ENCODE measurements at places on chromosomes 5 and 9.
A peak's percentile ranks its signal among the peaks of the same experiment; 100 is the strongest.

DNA sequence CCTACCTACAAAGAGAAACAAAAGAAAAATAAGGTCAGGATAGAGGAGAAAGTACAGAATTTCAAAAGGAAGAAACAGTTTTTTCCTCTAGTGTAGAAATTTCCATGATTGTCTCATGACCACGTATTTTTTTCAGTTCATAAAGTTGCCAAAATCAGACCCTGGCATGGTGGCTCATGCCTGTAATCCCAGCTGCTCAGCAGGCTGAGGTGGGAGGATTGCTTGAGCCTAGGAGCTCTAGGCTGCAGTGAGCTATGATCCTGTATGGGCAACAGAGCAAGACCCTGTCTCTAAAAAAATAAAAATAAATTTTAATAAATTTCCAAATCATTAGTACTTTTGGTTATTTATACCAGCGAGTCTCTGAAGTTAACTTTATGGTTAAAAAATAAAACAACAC lies 37.8 kb downstream of the CWC27 start:
- no peak for DNase-seq

GRCh38 chr5:55897206-55897894 lies 46.2 kb downstream of the IL31RA start:
- no peak for DNase-seq

DNA sequence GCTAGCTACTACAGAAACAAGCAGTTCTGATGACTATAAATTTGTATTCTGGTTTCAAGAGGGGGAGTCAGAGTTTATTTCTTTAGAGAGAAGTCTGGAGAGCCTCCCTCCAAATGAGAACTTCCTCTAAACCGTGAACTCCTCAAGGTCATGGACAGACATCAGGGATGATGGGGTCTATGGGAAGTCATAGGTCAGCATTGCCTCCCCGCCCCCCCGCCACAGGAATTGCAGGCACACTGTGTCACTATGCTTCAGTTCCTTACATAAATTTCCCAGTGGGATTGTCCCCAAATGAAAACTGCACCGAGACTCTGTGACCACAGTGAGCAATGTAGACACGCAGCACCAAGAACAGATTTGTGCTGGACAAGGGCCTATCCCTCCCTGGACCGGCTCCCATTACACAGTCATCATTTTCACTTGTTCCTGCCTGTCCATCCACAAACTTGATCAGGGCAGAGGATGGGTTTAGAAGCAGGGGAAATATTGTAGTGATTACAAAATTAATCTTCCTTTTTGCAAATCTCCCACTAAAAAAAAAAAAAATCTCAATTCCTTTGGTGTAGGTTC lies 300.3 kb downstream of the EFNA5 start:
- DNase-seq = no peak

GRCh38 chr5:33206962-33207506 lies 233.7 kb upstream of the TARS1 start:
- DNase-seq = no peak

GRCh38 chr9:130448035-130448624 lies 3.4 kb downstream of the ASS1 start:
- DNase-seq = peak; percentile 84

- no peak for DNase-seq
Observed at GRCh38 chr5:154761046-154761736, 6.0 kb downstream of the LARP1 start.

DNA sequence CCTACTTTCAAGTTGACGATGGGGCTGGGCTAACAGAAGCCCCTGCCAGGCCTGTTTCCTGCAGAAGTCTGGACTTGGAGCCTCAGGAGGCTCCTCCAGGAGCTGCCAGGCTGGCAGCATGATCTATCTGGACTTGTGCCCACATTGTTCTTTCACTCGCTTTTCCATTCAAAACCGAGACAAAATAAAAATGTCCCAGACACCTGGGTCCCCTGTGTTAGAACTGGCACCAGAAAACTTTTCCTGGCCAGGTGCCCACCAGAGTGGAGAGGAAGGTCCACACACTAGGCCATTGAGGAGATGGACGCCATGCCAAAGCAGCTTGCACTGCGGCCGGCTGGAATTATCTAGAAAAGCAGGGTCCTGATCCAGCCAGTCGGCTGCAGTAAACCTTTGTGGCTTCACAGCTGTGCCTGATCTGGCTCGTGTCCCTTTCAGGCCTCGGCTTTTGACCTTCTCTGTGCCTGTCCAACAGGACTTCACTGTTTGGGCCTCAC lies 78.2 kb downstream of the GCNT1 start:
- no peak for DNase-seq

- DNase-seq = no peak
Observed at GRCh38 chr9:127862075-127863011, 7.9 kb upstream of the ENG start.

GRCh38 chr5:170421826-170422225 lies 32.7 kb upstream of the KCNMB1 start:
- no peak for DNase-seq

DNA sequence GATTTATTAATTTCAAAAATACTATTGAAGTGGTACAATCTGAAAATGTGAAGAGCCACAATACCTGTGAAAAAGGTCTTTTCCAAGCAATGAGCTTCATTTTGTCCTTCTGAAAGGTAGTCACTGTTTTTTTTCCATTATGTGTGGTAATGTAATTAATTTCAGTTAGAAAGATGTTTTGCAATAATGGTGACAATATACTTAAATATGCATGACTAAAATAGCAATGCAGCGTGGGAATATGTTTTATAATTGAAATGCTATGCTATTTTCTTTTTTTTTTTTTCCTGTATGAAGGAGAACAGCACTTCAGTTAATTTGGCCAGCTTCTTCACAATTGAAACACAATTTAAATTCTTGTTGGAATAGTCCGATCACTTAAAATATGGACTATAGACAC lies 41.9 kb downstream of the NPR3 start:
- peak; percentile 68 for DNase-seq
